NCI-H1694 treated with DMSO at 0.1 percent for 48 hours (cell line): ENCODE measurements at places on chromosomes 7 and 10.

GRCh38 chr10:71254834-71255549 lies 42.6 kb downstream of the UNC5B start:
- no peak for DNase-seq

DNA sequence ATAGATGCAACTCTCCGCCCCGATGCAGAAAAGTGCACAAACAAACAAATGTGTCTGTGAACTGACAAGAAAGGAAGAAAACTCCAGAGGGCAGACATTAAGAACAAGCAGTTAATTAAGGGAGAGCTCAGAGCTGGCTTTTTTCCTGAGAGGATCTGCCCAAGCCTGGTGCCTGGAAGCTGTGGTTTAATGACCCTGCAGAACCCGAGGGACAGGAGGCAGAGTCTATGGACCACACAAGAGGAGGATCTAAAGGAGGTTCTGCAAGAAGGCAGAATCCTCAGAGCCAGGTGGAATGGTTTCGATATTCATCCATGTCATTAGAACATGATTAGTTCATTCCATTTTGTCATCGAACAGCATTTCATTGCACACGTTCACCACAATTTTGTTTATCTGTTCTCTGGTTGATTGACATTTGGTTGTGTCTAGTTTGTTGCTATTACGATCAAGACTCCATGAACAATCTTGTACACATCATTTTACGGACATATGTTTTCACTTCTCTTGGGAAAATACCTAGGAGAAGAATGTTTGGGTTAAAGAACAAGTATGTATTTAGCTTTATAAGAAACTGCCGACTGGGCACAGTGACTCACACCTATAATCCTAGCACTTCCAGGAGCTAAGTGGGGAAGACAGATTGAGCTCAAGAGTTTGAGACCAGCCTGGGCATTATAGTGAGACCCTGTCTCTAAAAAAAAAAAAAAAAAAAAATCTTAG lies 560.2 kb downstream of the CALN1 start:
- no peak for DNase-seq

GRCh38 chr7:86222806-86223205 lies 420.9 kb upstream of the GRM3 start:
- DNase-seq: no peak

GRCh38 chr7:95251966-95252365 lies 72.4 kb downstream of the PON1 start:
- no peak for DNase-seq

DNA sequence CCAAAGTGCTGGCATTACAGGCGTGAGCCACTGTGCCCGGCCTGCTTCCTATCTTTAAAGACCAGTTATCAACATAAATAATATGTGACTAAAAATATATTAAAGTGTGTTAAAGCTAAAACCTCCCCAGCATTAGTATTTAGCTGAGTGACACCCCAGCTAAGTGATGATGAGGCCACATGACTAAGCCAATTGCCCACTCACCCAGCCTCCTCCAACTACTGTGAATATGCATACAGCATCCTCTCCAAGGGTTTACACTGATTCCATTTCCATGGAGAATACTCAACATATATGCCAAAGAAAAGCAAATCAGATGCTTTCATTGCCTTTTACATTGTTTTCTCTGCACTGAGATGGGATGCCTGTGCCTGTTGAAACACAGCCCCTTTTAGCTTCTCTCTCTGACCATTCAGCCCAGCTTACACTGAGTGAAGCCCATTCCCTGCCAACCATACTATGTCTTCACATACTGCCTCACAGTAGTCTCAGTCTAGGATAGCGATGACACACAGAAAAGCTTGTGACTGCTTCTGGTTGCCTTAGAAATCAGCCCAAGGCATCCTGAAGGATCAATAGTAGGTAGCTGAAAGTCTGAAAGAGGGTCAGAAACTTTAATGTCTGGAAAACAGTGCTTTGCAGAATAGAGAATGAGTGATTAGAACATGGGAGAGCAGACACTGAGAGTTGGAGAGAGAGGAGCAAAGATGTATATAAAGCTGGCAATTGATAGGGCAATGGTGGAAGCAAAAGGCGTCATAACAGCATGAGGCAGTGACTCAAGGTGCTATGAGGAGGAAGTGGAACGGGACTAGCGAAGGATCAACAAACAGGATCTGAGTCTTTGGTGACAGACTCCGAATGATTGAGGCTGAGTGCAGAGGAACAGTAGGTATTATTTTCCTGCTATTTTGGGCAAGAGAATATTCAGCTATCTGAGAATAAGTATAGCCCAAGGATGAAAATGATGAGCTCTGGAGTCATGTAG lies 19.8 kb upstream of the ATE1 start:
- no peak for DNase-seq

DNA sequence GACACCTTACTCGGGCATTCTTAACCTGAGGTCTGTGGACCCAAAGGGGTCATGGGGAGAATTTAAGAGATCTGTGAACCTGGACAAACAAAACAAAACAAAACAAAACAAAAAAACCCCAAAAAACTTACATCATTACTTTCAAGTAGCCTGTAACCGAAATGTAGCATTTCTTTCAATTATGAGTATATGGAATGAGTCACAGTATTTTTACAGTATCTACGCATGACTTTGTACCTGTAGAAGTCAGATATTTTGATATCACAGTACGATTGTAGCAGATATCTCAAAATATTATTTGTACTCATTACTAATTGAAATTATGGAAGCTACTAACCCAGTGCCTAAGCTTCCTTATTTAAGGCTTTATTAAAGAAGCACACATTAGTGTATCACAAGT lies 210.2 kb downstream of the JAZF1 start:
- DNase-seq: no peak

- DNase-seq: no peak
Observed at GRCh38 chr10:130956251-130956650, 355.3 kb downstream of the TCERG1L start.

GRCh38 chr7:142478479-142479220 lies 220.8 kb upstream of the PRSS58 start:
- peak; percentile 3 for DNase-seq
